ENCODE measurements at places on chromosomes 16 and 17.

DNA sequence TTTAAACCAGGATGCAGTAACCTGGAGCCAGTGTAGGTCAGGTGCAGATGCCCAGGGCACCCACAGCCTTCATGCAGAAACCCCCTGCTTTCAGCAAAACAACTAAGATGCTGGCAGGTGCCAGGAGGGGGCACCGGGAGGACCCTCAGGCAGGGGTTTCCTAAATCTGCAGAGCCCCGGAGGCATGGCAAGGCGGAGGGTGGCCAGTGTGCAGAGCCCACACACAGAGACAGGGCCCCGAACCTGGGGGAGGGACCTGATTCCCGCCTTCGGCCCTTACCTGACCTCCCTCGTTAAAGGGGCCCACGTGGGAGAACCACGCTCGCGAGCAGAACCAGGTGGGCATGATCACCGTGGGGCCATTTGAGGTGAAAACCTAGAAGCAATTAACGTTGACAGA lies 114.0 kb upstream of the METRNL start:
- no peak for DNase-seq

DNA sequence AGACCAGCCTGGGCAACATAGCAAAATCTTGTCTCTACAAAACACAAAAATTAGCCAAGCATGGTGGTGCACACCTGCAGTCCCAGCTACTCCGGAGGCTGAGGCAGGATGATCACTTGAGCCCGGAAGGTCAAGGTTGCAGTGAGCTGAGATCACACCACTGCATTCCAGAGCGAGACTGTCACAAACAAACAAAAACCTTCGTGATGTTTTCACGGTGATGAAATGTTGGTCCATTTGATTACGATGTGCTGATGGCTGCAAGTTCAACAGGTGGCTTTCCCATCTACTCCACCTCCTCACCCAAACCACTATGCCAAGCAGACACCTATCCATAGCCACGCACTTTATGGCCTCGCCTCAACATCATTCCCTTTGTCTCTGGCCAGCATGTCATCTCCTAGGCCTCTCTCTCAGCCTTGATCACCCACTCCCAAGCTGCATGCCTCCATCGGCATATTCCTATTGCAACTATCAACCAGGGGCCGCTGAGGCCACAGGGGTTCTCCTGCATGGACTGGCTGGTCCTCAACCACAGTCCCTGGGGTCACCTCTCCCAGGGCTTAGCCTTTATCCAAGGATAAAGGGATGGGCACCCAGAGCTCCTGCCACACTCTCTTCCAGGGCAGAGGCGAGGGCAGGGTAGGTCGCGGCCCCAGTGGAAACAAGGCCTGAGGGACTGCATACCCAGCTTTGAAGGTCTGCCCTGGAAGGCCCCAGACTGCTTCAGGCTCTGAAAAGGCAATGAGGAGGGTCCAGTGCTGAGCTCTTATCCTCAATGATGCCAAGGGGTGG lies 17.1 kb upstream of the ALOX15B start:
- DNase-seq = no peak

- no peak for DNase-seq
Measured at GRCh38 chr16:85984231-85984880, 85.4 kb downstream of the IRF8 start.

DNA sequence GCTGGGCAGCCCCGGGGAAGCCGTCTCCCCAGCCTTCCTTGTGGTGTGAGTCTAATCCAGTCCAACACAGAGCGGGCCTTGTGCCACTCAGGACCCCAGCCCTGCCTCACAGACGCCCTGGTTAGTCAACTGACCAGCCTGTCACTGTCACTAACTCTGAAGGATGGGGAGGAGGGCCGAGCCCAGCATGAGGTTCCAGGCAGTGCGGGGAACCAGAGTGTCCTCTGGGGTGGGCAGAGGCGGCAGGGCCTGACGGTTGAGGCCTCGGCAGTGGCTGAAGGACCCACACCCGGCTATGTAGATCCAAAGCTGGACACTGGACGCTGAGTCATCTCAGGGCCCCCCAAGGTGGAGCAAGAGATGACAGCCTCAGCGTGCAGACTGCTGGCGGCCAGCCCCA lies 8.6 kb downstream of the RPUSD1 start:
- no peak for DNase-seq

- DNase-seq = no peak
Measured at GRCh38 chr17:35252651-35253050, 9.8 kb downstream of the SLFN5 start.

DNA sequence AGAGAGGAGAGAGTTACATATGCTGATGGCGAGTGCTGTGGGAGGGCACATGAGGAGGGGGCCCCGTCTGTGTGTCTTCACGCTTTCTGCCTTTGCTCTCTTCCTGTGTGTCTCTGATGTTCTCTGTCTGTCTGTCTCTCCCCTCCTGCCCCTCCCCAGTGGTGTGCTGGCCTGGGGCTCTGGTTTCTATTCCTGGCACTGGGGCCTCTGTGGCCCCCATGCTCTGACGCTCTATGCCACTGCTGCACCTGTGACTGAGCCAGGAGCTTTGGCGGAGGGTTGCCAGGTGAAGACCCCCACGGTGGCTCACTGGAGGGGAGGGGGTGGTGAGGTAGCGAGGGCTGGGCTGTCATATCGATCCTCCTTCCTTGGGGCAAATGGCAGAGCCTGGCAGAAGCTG lies 24.6 kb upstream of the BRD7 start:
- DNase-seq = no peak

DNA sequence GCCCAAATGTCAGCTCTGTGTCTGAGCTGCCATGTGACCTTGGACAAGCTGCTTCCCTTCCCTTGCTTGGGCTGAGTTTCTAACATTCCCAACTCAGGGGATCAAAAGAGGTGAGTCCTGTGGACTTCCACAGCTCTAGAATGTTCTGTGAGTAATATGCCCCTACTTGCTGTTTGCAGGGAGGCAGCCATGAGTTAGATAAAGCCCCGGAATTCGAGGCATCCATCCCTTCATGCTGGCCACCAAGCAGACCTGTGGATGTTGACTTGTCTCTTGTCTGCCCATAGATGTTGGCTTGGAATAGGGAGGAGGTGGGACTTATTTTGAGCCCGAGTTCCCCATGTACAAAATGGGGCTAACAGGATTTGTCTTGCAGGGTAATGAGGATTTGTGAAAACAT lies 36.2 kb downstream of the KSR1 start:
- DNase-seq = no peak

DNA sequence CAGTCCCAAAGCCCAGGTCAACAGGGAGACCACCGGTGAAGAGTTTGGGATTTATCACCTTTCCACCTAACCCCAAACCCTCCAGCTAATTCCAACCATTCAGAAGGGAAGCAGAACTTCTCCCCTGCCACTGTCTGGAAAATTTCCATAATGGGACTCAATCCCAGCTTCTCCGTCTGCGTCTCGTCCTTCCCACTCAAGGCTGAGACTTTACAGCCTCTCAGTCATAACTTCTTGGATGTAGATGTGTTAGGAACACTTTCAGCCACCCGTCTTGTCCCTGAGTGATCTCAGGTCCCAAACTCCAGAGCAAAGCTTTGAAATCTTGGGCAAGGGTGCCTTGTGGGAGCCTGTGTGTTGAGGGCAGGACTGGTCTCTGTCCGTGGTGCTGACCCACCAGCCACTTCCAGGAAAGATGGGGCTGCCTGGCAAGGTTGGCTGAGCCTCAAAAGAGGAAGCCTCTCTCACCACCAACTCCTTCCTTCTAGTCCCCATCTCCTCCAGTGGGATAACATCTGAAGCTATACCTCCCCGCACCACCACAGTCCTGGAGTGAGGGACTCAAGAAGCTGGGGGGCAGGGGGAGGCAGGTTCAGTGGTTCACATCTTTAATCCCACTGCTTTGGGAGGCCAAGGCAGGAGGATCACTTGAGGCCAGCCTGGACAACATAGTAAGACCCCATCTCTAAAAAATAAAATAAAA lies 9.3 kb downstream of the GAS2L2 start:
- peak; percentile 46 for DNase-seq

- DNase-seq = no peak
Measured at GRCh38 chr17:80104956-80105375, 3.6 kb downstream of the GAA start.

GRCh38 chr17:43334738-43335402 lies 63.9 kb upstream of the ARL4D start:
- DNase-seq = no peak

DNA sequence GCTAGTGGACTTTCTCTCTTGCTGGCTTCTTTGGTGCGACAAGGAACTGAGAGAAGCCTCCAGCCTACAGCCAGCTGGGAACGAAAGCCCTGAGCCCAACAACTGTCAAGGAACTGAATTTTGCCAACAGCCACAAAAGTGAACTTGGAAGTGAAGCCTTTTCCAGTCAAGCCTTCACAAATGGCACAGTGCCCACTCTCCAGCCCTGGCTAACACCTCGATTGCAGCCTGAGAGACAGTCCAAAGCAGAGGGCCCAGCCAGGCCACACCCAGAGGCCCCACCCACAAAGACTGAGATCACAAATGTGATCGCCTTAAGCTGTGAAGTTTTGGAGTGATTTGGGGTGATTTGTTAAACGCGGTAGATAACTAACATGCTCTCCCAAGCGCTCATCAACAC lies 244.6 kb upstream of the SDK2 start:
- DNase-seq = no peak

- DNase-seq = no peak
Measured at GRCh38 chr16:81703177-81704155, 75.6 kb upstream of the PLCG2 start.

DNA sequence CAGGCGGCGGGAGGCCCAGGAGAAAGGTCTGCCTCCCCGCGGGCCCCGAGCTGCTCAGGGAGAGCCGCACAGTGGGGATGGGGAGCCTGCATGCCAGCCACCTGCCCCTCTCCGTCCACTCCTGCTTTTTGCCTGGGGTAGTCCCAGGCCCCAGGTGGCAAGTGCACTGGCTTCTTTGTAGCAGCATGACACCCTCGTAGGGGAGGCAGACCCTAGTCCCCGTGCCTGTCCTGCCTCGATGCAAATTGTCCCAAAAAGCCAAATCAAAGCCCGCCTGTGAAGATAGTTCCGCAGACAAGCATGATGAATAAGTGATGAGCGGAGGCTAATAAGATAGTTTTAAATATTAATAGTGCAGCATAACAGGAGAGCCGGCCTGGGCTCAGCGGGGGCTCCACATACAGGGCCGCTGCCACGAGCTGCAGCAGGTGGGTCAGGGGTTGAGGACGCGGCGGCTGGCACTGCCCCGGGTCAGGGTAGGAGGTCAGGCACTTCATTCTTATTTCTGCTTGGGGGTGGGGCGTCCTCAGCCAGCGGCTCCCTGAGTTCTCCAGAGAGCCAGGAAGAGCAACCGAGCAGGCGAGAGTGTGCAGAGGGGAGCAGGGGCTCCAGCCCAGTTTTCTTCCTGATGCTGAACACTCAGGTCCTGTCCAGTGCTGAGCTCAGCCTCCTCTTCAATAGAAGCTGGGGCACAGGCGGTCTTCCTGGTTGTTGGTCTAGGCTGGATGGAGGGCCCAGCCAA lies 26.8 kb downstream of the GINS2 start:
- DNase-seq = no peak

GRCh38 chr17:72405662-72406230 lies 284.9 kb downstream of the SOX9 start:
- no peak for DNase-seq
